ENCODE measurements at places on chromosomes 5 and 9.

- DNase-seq = no peak
Observed at GRCh38 chr9:91714874-91715615, 235.0 kb downstream of the ROR2 start.

- no peak for DNase-seq
Observed at GRCh38 chr5:66981266-66982055, 215.1 kb downstream of the CD180 start.

DNA sequence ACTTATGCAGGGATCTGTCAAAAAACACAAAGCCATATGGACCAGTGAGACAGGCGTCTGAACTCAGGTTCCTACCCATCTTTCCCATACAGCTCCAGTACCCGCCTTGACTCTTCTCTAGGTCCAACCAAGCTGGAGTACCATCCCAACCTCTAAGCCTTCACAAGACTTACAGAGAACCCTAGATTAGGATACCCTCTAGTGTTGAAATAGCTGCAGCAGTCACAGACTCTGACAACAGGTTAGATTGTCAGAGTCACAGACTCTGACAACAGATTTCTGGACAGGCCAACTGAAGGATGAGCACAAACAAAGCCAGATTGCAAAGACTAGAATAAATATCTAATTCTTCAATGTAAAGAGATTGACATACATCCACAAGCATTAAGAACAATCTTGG lies 266.1 kb downstream of the GRIA1 start:
- DNase-seq = peak; percentile 41

- DNase-seq = no peak
Observed at GRCh38 chr9:99814359-99814758, 7.3 kb upstream of the NR4A3 start.

GRCh38 chr5:75664979-75665378 lies 52.3 kb downstream of the POC5 start:
- DNase-seq = no peak

GRCh38 chr9:5735072-5735471 lies 97.8 kb downstream of the ERMP1 start:
- DNase-seq = no peak

DNA sequence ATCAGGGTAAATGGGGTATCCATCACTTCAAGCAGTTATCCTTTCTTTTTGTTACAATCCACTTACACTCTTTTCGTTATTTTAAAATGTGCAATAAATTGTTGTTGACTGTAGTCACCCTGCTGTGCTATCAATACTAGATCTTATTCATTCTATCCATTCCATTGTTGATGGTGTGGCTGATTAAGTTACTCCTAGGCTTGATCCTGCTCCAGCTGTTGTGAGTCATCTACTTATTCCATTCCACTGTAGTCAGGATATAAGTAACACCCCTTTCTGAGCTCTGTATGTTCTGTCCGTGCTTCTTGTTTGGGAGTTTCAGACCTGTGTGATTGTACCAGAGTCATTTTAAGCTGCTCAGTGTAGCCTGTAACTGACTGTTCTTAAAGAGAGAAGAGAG lies 122.5 kb upstream of the RUSC2 start:
- DNase-seq = no peak
